Lower lobe of right lung (tissue), 2 donors: ENCODE measurements at places on chromosomes 7 and 10.
A peak's percentile ranks its signal among the peaks of the same experiment; 100 is the strongest.

DNA sequence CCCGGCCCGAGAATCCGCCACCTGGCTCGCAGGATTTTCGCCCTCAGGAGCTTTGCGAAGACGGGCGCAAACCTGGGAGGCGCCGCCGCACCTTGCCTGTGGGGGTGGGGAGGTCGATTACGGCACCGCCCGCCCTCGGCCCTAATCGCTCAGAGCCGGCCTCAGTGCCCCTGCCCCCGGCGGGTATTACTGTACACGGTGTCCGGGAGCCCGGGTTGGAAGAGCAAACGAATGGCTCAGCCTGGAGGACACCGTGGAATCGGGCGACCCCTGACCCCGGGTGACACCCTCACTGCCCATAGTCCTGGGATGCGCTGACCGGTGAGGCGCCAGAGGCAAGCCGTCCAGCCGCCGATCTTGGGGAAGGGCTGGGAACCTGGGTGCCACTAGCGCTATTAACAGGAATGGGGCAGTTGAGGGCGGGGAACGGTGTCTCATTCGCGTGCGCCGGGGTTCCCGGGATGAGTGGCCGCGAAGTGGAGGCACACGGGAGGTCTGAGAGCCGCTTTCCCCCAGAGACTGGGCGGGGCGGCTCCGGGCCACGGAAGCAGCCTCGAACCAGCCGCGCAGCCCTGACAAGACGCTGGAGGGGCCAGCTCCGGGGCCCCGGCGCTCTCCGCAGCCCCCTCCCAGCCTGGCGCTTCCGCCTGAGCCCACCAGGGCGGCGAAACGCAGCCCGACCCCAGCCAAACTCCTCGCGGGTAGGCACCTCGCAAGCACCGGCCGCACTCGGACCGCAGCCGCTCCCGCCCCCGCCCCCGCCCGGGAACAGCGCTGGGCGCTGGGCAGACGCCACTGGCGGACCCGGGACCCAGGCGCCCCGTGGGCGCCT is 167.5 kb downstream of the NRF1 start:
- no peak for DNase-seq

DNA sequence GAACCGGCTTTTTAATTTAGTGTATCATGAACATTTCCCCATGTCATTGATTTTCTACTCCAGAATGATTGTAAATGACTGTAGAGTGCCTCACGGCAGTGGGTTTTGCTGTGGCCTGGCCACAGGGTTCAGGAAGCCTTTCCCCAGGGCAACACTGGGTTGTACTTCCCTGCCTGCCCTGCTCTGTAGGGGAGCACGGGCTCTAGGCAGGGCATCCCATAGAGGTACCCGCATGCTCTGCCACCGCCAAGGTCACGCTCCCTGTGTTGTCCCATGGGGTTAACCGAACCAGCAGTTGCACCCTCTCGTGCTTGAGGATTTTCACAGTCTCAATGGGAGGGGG is 63.8 kb downstream of the BPGM start:
- no peak for DNase-seq

- DNase-seq: no peak
Observed at GRCh38 chr10:526651-527312, 162.7 kb downstream of the DIP2C start.

DNA sequence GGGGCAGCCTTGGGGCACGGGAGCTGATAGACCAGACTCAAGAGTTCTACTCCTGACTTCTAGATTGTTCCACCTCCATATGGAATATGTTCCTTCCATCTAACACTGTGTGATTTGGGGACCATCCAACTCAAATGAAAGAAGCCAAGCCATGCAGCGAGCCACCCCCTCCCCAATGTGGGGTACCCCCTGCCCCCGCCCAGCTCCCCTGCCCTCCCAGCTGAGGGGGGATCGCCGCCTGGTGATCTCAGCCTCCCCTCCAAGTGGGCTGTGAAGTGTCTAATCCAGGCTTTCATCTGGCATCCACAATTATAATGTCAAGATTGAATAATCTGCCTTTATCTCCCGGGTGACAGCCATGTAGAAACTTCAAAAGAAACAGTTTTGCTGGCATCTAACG is 246.1 kb downstream of the RPS24 start:
- DNase-seq: no peak

GRCh38 chr10:17742918-17743317 is 9.1 kb upstream of the TMEM236 start:
- DNase-seq: peak; percentile 70

- DNase-seq: no peak
Observed at GRCh38 chr7:91319351-91319750, 55.1 kb downstream of the FZD1 start.

DNA sequence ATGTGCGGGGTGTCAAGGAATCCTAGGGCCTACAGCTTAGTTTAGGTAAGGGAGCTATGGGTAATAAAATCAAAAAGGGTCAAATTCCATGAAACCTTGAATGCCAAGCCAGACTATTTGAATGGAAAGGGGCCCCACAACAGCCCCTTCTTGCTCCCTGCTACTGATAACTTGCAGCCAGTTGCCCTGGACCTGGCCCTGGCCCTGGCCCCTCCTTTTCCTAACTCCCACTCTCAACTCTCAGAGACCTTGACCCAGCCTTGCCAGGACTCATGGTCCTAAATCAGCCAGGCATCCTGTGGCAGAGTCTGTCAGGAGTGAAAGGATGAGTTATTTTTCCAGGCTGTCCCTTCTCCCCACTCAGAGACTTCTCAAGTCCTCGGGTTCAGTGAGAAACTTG is 5.9 kb downstream of the KCNIP2 start:
- DNase-seq: no peak

GRCh38 chr10:59016043-59016442 is 160.4 kb upstream of the PHYHIPL start:
- no peak for DNase-seq

DNA sequence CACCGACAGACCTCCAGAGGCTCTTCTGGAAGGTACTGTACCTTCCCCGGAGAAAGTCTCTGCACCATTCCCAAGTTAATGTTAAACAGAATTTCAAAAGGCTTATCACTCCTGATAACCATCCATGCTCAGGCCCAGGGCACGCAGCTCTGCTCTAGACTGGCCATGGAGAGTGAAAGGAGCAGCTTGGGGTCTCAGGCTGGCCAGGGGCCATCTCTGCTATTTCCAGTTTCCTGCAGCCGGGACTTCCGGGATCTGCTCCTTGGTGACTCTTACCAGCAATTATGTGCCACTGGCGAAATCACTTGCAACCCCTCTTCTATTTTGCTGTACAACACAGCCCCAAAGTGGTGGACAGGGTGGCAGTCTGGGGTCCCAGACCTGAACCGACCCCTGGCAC is 6.0 kb downstream of the CLDN15 start:
- DNase-seq: no peak

GRCh38 chr10:130656582-130657133 is 520.5 kb downstream of the GLRX3 start:
- DNase-seq: no peak

- no peak for DNase-seq
Observed at GRCh38 chr10:58399410-58399809, 14.2 kb downstream of the TFAM start.

DNA sequence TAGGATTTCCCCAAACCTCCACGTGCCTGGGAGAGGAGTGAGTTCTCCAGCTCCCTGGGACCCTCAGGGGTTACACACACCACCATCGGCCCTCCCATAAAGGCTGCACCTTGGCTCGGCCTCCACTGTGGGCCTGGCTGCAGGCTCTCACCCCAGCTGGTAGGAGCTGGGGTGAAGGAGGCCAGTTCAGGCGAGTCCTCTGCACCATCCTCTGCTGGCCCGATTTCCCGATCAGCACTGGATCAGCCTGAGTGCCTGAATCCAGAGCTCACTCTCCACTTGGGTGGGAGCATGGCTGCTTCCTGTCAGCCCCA is 115.1 kb upstream of the RET start:
- DNase-seq: no peak

- peak; percentile 39 for DNase-seq
Observed at GRCh38 chr7:4809091-4809591, 33.7 kb downstream of the AP5Z1 start.

GRCh38 chr7:158019726-158020705 is 567.6 kb downstream of the PTPRN2 start:
- DNase-seq: no peak

DNA sequence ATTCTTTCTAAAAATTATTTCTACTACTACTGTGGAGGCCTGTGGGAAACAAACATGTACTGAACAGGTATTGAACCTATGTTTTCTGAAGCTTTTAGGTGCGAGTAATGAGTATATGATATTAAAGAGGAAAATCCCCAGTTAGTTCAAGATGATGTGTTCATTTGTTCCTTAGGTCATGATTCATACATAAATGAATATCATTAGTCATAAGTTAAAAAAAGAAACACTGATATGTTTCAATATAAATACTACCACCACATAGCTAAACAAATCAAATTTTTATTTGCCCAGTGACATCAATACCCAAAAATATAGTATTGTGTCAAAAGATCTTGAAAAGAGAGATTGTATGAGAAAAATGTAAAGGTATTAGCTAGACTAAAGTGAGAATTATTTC is 210.7 kb upstream of the GNAI1 start:
- no peak for DNase-seq

GRCh38 chr7:66698652-66699205 is 41.8 kb upstream of the RABGEF1 start:
- DNase-seq: no peak

- DNase-seq: no peak
Observed at GRCh38 chr10:93806903-93807302, 49.2 kb downstream of the LGI1 start.

DNA sequence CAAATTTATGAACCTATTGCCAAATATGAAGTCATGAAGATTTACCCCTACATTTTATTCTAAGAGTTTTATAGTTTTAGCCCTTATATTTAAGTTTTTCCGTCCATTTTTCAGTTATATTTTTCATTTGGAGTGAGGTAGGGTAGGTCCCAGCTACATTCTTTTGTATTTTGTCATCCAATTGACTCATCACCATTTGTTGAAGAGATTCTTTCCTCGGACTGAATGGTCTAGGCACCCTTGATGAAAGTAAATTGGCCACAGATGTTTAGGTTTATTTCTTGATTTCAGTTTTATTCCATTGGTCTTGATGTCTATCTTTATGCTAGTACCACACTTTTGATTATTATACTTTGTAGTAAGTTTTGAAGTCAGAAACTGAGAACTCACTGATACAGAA is 22.7 kb downstream of the CYP2C19 start:
- DNase-seq: no peak

- DNase-seq: no peak
Observed at GRCh38 chr10:129642427-129642826, 175.4 kb downstream of the MGMT start.

GRCh38 chr10:72274730-72275350 is 1.1 kb downstream of the DDIT4 start:
- DNase-seq: peak; percentile 83

DNA sequence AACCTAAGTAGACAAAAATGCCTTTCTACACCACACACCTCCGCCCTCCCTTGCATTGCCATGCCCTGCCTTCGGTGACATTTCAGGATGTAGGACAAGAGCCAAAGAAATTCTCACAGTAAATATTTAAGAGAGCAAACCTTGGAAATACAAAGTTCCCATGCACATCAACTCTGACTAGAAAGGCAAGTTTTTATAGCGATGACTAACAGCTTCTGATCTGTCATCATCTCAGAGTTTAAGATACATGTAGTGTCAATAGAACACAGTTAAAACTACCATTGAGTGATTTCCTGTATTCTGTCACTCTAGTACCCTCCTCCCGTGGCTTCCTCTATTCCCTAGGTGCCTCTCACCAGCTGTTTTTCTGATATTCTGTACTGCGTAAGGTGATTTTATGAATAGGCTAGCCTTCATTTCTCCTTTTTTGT is 20.7 kb downstream of the SLC16A9 start:
- no peak for DNase-seq

- DNase-seq: no peak
Observed at GRCh38 chr10:4333459-4333894, 492.5 kb upstream of the AKR1E2 start.

DNA sequence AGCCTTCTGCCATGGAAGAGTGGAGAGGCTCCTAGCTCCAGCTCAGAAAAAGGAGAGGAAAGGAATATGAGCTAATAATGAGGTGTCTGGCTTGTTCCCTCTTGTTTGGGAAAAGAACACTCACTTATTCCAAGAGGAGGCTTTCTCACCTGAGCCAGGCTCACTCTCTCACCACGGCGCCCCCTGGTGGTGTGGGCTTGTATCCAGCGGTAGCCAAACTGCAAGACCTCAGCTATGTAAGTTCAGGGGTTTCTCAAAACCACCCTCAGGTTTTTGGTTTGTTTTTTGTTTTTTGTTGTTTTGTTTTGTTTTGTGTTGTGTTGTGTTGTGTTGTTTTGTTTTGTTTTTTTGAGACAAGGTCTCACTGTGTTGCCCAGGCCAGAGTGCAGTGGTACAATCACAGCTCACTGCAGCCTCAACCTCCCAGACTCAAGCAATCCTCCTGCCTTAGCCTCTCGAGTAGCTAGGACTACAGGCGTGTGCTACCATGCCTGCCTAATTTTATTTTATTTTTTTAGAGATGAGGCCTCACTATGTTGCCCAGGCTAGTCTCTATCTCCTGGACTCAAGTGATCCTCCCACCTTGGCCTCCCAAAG is 124.0 kb downstream of the TMEM130 start:
- peak; percentile 79 for DNase-seq

GRCh38 chr7:79979437-79979836 is 155.2 kb upstream of the GNAI1 start:
- DNase-seq: no peak

GRCh38 chr7:128939861-128940410 is 2.2 kb downstream of the IRF5 start:
- peak; percentile 60 for DNase-seq

GRCh38 chr7:147276783-147277370 is 1160.3 kb downstream of the CNTNAP2 start:
- no peak for DNase-seq

DNA sequence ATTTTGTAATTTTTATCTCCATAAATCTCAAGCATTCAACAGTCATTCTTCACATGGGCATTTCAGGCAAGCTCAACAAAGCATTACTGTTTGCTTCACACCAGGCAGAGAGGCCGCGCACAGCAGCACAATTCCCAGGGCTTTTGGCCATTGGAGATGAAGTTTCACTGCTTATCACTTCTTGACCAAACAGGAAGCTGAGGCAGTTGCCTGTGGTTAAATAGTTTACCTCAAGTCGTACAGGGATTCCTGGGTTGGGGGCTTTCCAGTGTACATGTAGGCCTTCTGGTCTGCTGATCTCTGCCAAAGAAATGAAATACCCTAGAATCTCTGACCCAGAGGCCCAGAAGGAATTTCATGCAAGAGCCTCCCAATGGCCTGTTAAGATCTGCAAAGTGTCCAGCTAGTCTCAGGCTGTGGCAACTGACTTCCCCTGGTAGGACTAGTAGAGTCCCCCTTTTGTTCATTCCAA is 11.2 kb upstream of the PRDX3 start:
- DNase-seq: no peak

GRCh38 chr7:150514748-150515222 is at the start of gene GIMAP7:
GIMAP7 (plus strand) TSS chr7:150514872; CDS start chr7:150519975, 5,103 bp downstream.
- DNase-seq: no peak

- DNase-seq: no peak
Observed at GRCh38 chr7:93150200-93150835, 2.1 kb upstream of the SAMD9L start.

- DNase-seq: no peak
Observed at GRCh38 chr10:60222047-60222446, 167.6 kb downstream of the ANK3 start.

GRCh38 chr7:31006857-31007256 is 43.1 kb downstream of the GHRHR start:
- DNase-seq: no peak
